ENCODE measurements at places on chromosomes 6 and 20. TPM values are rescaled to one million over a fixed set of nuclear protein-coding genes. Genes with fewer than 3 reads are reported as not detected.

The LY6G6C gene
- not detected for polyA plus RNA-seq

The CCM2L gene
- not detected for polyA plus RNA-seq

The SEMG1 gene
- not detected for polyA plus RNA-seq

The HTR1E gene
- not detected for polyA plus RNA-seq

The TMEM170B gene
- 2.4 TPM for polyA plus RNA-seq

The ARMH2 gene
- polyA plus RNA-seq, result not detected

The SEL1L2 gene
- polyA plus RNA-seq, result not detected

The PNLDC1 gene
- not detected for polyA plus RNA-seq
